ENCODE measurements at places on chromosomes 3 and 15.

GRCh38 chr3:47578691-47579632 is at the start of gene CSPG5:
CSPG5 (minus strand) TSS chr3:47578865; CDS start chr3:47578693, 172 bp downstream.
- DNase-seq: no peak

DNA sequence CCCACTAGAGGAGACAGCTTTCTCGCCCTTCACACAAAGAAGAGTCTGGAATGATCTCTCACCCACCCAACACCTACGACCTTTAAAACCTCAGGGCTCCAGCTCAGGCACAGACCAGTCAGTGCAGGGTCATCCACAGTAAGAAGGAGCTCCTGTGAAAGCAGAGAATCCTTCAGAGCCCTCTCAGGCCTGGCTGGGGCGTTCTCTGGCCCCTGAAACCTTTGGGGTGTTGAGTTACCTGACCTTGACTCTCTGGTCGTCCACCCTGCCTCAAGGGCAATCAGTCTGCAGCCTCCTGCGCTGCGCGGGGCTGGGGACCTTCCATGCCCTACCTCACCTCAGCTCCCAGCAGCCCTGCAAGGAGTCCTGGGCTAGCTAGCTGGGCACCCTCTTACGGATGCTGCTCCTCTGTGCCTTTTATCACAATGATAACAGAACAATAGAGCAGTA is 106.2 kb downstream of the ADCY5 start:
- DNase-seq: no peak

DNA sequence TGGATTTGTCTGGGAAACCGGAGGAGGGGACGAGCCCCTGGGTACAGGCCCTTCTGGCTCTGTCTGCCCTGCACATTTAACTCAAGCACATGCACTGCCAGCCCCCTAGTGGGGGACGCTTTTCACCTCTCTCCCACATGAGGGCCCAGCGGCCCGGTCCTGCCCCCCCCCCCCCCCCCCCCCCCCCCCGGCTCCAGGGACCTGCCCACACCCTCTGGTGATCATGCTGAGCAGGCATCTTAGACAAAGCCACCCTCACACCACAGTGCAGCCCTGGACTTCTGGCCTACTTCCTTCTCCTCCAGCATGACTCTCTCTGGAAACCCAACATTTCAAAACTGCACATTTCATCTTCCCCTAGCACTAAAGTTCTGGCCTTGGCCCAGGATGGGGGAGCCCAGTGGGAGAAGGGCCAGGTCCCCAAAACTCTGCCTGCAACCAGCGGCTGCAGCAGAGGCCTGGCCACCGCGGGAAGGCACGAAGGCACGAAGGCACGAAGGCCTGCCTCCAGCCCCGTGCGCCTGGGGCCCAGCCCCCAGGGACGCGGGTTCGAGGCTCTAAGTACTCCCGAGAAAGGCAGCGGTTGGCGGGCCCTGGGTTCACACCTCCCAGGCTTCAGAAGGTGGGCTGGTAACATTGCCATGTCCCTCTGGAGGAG is 14.1 kb downstream of the KLF15 start:
- no peak for DNase-seq

DNA sequence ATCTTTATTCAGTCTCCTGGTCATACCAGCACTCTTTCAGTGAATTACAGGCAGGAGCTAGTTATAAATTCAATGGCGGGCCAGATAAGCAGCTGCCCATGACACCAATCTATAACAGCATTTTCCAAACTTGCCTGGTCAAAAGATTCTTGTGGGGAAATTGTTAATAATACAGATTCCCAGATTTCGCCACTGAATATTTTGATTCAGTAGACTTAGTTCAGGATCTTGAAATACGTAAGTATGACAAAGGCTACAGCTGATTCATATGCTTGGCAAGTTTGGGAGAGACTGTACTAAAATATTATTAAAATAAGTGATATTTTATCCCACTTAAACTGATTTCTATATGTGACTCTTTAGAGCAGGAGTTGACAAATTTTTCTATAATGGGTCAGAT is 119.3 kb downstream of the TMCO5A start:
- DNase-seq: no peak

DNA sequence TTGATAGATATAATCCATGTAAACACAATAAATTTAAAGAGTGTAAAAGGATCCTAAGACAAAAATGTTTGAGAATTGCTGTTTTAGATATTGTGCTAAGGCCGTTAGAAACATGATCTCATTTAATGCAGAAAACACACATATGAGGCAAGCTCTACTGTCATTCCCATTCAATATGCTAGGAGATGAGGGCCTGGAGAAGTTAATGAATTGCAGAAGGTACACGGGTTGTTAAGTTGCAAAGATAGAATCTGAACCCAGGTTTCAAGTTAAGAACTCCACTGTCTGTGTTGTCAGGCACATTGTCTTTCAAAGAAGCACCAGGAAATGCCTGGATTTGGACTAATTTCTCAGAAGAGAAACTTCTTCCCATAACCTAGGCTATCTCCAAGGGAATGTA is 65.1 kb upstream of the SAMMSON start:
- DNase-seq: no peak

DNA sequence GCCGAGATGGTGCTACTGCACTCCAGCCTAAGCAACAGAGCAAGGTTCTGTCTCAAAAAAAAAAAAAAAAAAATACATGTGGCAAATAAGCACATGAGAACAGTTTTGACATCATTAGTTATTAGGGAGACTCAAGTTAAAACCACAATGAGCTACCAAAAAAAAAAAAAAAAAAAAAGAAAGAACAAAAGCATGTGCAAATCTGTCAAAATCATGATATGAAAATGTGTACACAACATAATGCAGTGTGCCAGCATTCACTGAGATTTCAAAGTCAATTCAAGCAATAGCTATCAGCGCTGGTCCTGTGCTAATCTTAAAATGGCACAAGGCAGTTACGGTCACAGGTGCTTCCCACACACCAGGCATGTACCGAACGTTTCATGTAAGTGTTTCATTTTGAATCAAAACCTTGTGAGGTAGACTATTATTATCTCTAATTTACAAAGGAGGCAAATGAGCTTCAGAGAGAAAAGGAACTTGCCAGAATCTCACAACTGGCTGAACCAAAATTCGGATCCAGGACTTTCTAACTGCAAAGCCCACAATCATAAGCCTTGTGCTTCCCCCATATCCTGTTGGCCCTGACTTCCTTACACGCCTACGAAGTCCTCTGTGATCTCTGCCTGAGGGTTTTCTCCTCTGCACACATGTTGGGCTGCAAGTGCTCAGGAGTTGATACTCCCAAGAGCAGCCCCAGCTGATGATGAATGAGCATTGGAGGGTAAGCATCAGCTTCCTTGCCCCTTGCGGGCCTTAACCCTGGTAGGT is 200.1 kb upstream of the PROK2 start:
- DNase-seq: no peak

GRCh38 chr15:90037961-90038631 is 37.0 kb downstream of the ZNF710 start:
- DNase-seq: no peak

- DNase-seq: no peak
These were observed 48.2 kb downstream of the C3orf85 start for GRCh38 chr3:109184726-109185125.

GRCh38 chr3:124879337-124879680 is 7.9 kb downstream of the ITGB5 start:
- no peak for DNase-seq

DNA sequence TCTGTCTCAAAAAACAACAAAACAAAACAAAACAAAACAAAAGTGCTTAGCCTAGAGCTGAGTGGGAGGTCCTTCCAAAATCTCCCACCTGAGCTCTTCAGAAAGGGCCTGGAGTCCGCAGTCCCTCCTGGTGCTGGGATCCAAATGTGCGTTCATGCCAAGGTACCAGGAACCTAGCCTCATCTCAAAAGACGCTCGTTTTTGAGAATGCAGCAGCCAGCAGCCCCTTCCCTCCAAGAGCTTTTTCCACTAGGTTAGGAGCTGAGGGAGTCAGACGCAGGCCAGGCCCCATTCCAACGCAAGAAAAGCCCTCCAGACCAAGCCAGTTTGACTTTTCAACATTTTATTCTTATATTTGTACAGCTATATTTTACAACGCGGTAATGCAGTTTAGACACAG is 18.7 kb upstream of the RTP2 start:
- no peak for DNase-seq

GRCh38 chr3:32009101-32009500 is 27.6 kb downstream of the ZNF860 start:
- no peak for DNase-seq

GRCh38 chr3:165643425-165643824 is 193.8 kb downstream of the BCHE start:
- peak; percentile 61 for DNase-seq

- no peak for DNase-seq
These were observed 25.2 kb downstream of the CPEB1 start for GRCh38 chr15:82621970-82622369.

GRCh38 chr3:14480207-14481017 is 59.7 kb downstream of the GRIP2 start:
- peak; percentile 65 for DNase-seq

GRCh38 chr3:178990293-178990692 is 81.3 kb downstream of the ZMAT3 start:
- DNase-seq: no peak

GRCh38 chr3:196412704-196413103 is 19.5 kb downstream of the UBXN7 start:
- DNase-seq: no peak

GRCh38 chr15:82081914-82082762 is 36.3 kb upstream of the MEX3B start:
- no peak for DNase-seq

- no peak for DNase-seq
These were observed 23.1 kb downstream of the SRPRB start for GRCh38 chr3:133828576-133829309.

DNA sequence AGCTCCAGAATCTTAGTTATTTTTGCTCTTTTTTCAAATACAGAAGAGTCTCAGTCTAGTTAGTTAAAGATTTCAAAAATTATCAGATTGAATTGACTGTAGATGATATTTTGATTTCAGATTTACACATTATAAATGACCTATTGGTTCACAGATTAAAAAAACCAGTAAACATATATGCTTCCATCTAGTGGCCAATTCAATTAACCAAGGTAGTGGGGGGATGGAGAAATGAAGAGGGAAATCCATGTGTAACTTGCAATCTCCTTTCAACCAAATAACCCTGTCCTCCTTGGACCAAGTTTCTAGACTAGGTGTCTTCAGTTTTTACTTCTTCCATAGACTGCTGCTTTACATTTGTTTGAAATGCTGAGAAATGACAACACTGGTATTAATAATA is 789.8 kb downstream of the ROBO1 start:
- DNase-seq: peak; percentile 15

GRCh38 chr15:67138891-67139855 is 73.8 kb downstream of the SMAD3 start:
- DNase-seq: no peak

DNA sequence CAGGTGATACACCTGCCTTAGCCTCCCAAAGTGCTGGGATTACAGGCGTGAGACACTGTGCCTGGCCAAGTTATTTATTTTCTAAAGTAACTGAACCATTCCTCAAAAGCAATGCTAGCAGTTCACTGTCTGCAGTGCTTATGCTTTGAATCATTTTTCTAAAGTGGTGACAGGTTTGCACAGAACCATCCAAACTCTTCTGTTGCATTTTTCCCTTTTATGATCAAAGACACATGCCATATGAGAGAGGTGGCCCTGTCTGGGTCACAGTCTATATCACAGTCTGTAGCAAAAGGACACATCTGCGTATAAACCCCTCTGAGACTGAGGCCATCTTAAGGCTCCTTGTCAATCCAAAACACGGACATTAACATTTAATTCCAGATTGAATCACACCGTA is 17.2 kb downstream of the CDCP1 start:
- no peak for DNase-seq

GRCh38 chr3:69747511-69748258 is 8.4 kb downstream of the MITF start:
- DNase-seq: no peak

DNA sequence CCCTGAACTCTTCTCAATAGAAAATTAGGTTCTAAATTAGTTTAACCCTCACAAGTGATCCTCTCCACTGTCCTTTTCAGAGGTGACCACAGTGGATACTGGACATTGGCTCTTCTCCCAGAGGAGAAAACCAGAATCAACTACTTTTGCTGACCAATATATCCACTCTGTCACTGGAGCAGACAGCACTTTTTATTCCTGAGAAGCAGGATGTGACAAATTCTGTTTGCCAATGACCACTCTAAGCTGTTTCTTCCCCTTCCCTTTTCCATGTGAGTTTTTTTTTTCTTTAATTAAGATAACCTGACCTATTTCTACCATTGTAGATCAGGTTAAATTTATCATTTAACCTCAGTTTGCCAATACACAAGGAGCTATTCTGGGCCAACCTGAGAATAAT is 79.7 kb upstream of the ZNF280D start:
- DNase-seq: no peak

GRCh38 chr3:38985581-38985980 is 66.2 kb downstream of the SCN11A start:
- DNase-seq: no peak

GRCh38 chr3:171101982-171102641 is 75.6 kb upstream of the SLC2A2 start:
- peak; percentile 74 for DNase-seq

GRCh38 chr15:87735522-87735921 is 521.0 kb downstream of the NTRK3 start:
- no peak for DNase-seq

GRCh38 chr15:68691705-68692104 is 112.9 kb downstream of the CORO2B start:
- DNase-seq: no peak

DNA sequence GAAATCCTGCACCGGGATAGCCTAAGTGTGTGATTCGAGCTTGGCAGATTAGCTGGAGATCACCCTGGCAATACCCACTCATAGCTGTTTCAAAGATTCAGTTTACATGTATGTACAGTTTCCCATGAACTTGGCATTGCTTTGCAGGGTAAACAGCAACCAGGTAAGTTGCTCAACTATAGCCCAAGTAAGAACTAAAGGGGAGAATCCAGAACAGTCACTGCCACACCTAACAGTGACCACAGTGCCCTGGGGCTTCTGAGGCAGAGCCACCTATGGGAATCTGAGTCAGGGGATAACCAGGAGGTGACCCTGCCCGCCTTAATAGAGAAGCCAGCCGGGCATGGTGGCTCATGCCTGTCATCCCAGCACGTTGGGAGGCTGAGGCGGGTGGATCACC is 15.9 kb downstream of the CDAN1 start:
- DNase-seq: no peak

GRCh38 chr3:127547761-127548605 is 42.5 kb downstream of the TPRA1 start:
- peak; percentile 30 for DNase-seq

Data from kidney glomerular epithelial cell (primary cell).